ENCODE measurements at places on chromosomes 5 and 9.

DNA sequence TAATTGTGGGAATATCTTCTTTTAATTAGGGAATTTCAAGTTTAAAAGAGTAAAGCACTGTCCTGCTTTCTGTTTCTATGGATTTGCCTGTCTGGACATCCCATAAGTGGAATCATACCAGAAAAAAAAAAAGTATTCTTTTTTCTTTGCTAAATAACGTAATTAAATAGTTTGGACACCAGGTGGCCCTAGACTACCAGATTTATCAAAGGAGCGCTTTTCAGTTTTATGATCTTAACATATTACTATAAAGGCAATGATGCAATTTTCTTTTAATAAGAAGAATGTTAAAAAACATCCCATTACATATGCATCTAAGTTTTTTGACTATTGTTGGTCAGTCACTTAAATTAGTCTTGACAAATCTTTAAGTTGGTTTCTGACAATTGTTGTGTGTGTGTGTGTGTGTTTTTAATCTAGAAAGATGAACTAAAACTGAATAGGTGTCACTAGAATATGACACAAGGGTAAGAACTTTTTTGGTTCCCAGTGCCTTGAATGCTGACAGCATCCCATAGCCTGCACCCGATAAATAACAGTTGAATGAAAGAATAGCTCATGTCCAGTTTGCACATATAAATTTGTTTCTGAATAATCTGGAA is 49.5 kb downstream of the C5orf22 start:
- DNase-seq = peak; percentile 52

- DNase-seq = no peak
Observed at GRCh38 chr5:54651482-54652076, 134.0 kb downstream of the SNX18 start.

DNA sequence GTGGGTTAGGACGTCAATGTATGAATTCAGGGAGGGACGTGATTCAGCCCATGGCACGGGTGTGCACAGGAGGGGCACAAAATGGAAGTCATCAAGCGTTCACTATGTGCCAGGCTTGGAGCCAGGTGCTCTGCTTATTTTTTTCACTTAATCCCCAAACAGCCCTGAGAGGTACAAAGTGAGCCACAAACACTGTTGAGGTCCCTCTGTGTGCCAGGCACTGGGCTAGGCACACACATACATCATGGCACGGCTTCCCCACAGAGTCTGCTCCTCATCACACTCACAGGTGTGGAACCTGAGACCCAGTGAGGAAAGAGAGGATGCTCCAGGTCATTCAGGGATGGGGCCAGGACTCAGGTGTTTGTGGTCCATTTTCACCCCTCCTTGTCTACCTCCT is 68.1 kb downstream of the GALNT12 start:
- DNase-seq = no peak

GRCh38 chr5:141040771-141041426 is 10.3 kb upstream of the PCDHB1 start:
- peak; percentile 49 for DNase-seq

- peak; percentile 93 for DNase-seq
Observed at GRCh38 chr5:55597014-55597981, 62.5 kb upstream of the PLPP1 start.

DNA sequence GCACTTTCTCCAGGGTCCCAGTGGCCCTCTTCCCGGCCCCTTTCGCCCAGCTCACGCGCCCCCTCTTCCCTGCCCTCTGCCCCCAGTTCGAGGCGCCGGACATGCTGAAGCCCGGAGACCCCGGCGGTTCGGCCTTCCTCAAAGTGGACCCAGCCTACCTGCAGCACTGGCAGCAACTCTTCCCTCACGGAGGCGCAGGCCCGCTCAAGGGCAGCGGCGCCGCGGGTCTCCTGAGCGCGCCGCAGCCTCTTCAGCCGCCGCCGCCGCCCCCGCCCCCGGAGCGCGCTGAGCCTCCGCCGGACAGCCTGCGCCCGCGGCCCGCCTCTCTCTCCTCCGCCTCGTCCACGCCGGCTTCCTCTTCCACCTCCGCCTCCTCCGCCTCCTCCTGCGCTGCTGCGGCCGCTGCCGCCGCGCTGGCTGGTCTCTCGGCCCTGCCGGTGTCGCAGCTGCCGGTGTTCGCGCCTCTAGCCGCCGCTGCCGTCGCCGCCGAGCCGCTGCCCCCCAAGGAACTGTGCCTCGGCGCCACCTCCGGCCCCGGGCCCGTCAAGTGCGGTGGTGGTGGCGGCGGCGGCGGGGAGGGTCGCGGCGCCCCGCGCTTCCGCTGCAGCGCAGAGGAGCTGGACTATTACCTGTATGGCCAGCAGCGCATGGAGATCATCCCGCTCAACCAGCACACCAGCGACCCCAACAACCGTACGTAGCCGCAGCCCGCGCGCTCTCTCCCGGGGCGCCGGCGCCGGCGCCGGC is 1.0 kb downstream of the PRDM6 start:
- peak; percentile 45 for DNase-seq

GRCh38 chr5:58923355-58923754 is 340.5 kb downstream of the RAB3C start:
- no peak for DNase-seq

- no peak for DNase-seq
Observed at GRCh38 chr5:120367896-120368634, 96.0 kb upstream of the PRR16 start.

DNA sequence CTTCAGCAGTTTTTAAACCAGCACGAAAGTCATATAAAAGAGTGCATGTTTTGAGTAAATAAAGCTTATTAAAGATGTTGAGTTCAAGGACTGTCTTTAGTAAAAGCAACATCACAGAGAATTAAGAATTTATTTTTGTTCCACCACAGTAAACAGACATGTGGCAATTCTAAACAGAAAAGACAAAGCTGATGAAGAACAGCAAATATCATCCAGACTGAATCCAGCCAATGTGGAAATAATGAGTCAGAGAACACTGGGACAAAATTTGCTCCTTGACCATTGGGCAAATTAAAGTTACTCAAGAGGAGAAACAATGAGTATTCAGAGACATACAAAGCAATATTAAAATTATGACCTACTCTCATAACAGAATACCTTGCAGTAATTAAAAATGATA is 28.8 kb downstream of the OR2K2 start:
- DNase-seq = peak; percentile 58

DNA sequence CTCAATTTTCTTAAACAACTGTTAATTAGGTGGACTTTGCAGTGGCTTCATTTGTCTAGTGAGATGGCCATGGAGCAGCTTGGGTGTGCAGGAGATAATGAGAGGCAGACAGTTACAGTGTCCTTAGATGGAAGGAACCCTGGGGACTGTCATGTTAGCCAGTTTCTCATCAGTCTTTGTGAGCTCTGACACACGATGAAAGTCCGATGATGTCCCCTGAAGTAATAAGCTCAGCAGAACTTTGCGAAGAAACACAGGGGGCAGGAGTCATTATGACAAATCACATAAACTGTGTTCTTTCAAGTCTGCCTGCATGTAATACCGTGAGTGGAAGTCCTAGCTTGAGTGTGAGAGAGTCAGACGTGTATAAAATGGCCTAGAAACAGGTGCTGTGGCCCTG is 201.8 kb downstream of the DRD1 start:
- DNase-seq = no peak

- DNase-seq = no peak
Observed at GRCh38 chr5:75526070-75526469, 14.4 kb downstream of the POLK start.

DNA sequence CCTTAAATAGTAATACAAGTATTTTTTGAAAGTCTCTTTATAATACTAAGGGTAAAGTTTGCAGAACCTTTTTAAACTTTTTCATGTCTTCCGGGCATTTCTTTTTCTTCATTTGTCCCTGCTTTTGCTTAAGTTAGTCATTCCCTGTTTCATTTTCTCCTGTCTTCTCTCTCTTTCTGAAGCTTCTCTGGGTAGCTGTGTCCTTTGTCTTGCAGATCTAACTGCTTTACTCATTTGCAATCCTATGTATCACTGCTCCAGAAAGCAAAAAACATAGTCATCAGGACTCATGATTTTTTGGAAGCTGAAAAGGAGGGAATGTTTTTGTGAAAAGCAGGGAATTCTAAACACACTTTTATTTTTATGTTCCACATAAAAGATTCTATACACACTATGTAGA is 301.7 kb downstream of the MRPS30 start:
- DNase-seq = no peak

- DNase-seq = no peak
Observed at GRCh38 chr5:163248333-163248732, 189.1 kb upstream of the CCNG1 start.

- no peak for DNase-seq
Observed at GRCh38 chr9:125240649-125240999, 519 bp downstream of the HSPA5 start.

- DNase-seq = no peak
Observed at GRCh38 chr5:143134900-143135299, 268.6 kb downstream of the NR3C1 start.

GRCh38 chr9:29740518-29740917 is 2167.2 kb upstream of the C9orf72 start:
- no peak for DNase-seq

DNA sequence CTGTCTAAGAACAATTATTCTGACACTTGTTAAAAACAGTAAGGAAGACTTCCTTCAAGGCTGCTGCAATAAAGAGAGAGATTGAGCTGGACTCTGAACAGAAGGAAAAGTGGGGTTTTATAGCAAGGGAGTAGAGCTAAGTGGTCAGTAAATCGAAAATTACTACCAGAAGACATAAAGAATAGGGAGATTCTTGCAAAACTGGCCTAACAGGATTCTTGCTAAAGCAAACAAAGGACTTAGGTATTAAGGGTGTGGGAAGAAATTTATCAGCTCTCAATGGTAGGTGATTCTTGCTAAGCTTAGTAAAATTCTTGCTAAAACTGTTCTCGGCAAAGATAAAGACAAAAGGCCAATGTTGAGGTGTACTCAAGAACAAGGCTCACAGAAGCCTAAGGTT is 300.5 kb downstream of the SLCO4C1 start:
- DNase-seq = no peak

DNA sequence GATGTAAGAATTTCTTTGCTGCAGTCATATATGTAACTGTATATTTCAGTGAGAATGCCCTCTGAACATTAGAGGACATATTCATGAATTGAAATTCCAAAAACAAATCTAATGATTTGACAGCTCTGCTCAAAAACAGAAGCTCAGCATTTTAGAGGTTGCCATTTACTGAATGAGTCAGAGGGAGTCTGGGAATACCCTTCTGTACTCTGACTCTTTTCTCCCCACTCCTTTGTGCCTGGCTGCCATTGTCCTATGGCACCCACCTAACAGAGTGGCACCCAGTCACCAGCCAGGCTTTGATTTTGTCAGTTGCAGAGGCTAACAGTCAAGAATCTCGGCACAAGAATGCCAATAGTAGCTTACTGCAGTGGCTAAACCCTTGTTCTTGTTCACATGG is 133.6 kb downstream of the ATG10 start:
- no peak for DNase-seq

DNA sequence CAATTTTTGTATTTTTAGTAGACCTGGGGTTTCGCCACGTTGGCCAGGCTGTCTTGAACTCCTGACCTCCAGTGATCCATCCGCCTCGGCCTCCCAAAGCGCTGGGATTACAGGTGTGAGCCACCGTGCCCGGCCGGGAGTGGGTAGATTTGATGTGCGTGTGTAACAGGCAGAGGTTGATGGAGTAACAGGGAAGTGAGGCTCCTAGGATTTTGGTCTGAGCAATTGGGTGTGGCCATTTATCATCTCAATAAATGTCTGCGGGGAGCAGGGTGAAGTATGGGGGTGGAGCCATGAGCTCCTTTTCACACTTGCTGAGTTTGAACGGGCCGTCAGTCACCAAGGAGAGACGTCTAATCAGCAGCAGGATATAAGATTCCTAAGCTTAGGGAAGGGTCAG is 1.2 kb upstream of the REXO4 start:
- DNase-seq = no peak

GRCh38 chr9:34956648-34957047 is 1.4 kb upstream of the PHF24 start:
- DNase-seq = no peak

GRCh38 chr9:80320480-80320879 is 748.7 kb downstream of the TLE4 start:
- peak; percentile 2 for DNase-seq

DNA sequence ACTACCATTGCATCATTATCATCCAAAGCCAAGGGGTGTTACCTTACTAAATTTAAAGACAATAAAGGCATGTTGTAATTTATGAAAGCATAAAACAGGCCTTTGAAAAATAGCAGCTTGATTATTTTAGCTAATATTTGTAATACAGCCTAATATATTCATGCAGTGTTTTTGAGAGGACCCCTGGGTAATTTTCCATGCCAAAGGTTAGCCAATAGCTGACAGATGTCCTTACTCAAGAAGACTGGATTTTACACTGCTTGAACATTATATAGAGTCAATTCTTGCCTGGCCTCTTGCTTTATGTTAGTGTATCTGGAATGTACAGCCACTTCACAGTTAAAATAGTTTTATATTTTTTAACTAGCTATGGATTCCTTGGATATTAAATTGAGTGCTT is 337.8 kb upstream of the PAPPA start:
- DNase-seq = no peak

DNA sequence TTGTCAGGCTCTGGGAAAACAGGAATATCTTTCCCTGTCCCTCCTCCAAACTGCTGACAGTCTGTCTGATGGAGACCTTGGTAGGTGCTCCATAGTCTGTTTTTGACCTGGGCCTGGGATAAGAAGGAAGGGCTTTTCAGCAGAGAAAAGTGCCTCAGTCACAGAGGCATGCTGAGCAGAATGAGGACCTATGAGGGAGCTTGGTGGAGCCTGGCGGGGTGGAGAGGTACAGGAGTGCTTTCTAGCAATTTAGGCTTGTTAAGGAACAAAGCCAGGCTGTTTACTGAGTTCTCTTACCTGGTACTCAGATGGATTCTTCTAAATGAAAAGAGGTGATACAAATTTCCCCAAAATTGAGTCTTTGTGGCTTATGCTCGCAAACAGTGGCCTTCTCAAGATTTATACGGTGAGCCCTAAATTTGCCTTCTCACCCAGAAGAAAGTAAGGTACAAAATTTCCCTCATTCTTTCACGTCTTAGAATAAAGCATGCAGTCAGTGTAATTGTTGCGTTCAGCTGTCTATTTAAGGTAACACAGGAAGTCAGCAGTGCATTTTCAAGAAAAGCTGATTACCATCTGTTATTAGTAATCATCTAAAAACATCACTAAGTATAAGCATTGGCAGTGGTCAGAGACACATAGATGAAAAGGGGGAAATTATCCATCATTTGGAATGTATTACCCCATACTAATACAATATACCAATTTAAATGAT is 28.6 kb upstream of the IL13 start:
- DNase-seq = no peak
